ENCODE measurements at places on chromosomes 7 and 10. TPM values are rescaled to one million over a fixed set of nuclear protein-coding genes. Genes with fewer than 3 reads are reported as not detected.

DNA sequence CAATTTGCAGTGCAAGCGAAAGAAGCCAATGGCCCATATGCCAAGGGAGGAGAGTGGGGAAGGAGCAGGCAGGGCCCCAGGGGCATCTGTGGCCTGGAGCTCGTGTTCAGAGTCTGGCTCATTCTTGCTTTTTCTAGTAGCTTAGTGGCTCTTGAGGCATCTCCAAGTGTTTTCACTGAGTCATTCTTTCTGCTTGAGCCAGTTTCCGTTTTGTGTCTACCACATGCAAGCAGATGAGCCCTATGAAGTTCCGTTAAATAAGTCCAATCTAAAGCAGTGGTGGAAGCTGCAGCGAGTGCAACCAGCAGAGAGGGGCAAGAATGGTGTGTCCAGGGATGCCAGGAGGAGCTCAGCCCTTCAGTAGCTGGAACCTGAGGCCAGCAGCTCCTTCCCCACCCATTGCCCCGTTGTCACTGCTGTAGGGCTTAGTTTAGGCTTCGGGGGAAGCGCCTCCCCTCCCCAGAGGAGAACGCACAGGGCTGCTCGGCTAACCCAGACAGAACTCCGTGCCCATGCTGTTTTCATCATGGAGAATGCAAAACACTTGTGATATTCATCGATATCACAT is 57.4 kb upstream of the EBF3 start:
- no peaks in the 10 kb centered on the region for H3K4me1 ChIP-seq
- H3K27me3 ChIP-seq = peaks cover 6% of the 10 kb centered on the region
- no peak overlapping the region for H3K27ac ChIP-seq
- H3K4me3 ChIP-seq = no peak overlapping the region
- no peaks in the 10 kb centered on the region for H3K36me3 ChIP-seq

Gene CFAP69
- 4.8 TPM for total RNA-seq

Gene TCERG1L
- 0.38 TPM for total RNA-seq

Gene LIPM
- not detected for total RNA-seq

Gene TACR2
- total RNA-seq = not detected

- no peak overlapping the region for H3K4me3 ChIP-seq
- peaks cover 9% of the 10 kb centered on the region for H3K4me1 ChIP-seq
- H3K36me3 ChIP-seq = no peaks in the 10 kb centered on the region
- H3K27ac ChIP-seq = no peak overlapping the region
Observed at GRCh38 chr10:131021969-131022368, 289.6 kb downstream of the TCERG1L start.

DNA sequence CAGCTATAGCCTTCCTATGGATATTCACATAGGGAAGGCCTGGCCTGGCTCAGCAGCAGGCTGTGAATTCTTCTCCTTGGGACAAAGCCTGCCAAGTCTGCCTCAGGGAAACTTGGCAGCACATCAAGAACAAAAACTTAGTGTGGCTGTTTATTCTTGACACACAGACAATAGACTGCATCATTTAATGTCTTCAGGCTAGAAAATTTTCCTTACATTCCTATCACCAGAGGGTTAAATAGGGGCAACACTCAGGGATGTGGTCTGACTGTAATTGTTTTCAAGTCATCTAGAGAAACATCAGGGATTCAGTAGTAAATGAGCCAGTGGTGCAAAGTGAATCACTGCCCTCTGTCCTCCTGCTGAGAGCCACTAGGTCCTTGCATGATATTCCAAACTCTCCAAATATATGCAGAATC is 137.3 kb downstream of the SEMA3C start:
- H3K27ac ChIP-seq = peak overlapping the region; percentile 89
- H3K36me3 ChIP-seq = peaks cover 27% of the 10 kb centered on the region
- H3K4me1 ChIP-seq = peaks cover 66% of the 10 kb centered on the region
- no peaks in the 10 kb centered on the region for H3K27me3 ChIP-seq
- H3K4me3 ChIP-seq = no peak overlapping the region

DNA sequence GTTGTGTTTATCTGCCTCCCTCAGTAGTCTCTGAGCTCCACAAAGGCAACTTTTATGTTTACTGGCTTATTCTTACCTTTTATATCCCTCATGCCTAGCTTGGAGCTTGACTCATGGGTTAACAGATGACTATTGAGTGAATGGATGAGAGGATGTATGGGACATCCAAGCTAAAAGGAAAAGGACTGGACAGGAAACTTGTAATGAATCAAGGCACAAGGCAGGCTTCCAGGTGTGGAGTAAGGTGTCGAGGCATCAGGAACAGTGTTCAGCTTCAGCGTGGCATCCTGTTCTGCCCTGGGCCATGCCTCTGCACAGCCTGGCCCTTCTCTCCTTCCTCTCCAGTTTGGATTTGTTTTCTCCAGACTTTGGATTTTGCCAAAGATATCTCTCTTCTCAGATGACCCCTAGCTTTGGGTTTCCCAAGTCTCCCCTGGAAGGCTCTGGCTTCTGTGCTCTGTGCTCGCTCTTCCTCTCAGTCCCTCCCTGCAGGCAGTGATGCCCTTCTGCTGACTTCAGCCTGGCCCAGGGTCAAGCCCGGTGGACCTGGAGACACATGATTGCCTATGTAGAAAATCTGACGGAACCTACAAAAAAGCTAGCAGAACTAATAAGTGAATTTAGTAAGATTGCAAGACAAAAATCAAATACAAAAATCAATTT is 367.3 kb downstream of the CXCL12 start:
- no peak for DNase-seq
- H3K4me3 ChIP-seq = no peak overlapping the region
- no peaks in the 10 kb centered on the region for H3K36me3 ChIP-seq
- peaks cover 3% of the 10 kb centered on the region for H3K4me1 ChIP-seq
- no peak overlapping the region for H3K27ac ChIP-seq
- peaks cover 6% of the 10 kb centered on the region for H3K27me3 ChIP-seq

GRCh38 chr7:30028216-30028748 is at the start of gene PLEKHA8:
PLEKHA8 (plus strand) TSS chr7:30028412; CDS start chr7:30028763, 351 bp downstream.
- peaks cover 38% of the 10 kb centered on the region for H3K4me1 ChIP-seq
- DNase-seq = peak; percentile 78
- no peak within 1 kb of the TSS for H3K4me3 ChIP-seq
- H3K27me3 ChIP-seq = no peaks in the 10 kb centered on the region
- H3K27ac ChIP-seq = peak within 1 kb of the TSS; percentile 89

Gene HERC4
- total RNA-seq = 56.2 TPM

Gene ACTL6B
- not detected for total RNA-seq

- no peak overlapping the region for H3K4me3 ChIP-seq
- DNase-seq = no peak
- peaks cover 32% of the 10 kb centered on the region for H3K4me1 ChIP-seq
Observed at GRCh38 chr7:36663481-36663880, 60.8 kb downstream of the AOAH start.

Gene ASZ1
- total RNA-seq = not detected

Gene DNAAF5
- 36.9 TPM for total RNA-seq

DNA sequence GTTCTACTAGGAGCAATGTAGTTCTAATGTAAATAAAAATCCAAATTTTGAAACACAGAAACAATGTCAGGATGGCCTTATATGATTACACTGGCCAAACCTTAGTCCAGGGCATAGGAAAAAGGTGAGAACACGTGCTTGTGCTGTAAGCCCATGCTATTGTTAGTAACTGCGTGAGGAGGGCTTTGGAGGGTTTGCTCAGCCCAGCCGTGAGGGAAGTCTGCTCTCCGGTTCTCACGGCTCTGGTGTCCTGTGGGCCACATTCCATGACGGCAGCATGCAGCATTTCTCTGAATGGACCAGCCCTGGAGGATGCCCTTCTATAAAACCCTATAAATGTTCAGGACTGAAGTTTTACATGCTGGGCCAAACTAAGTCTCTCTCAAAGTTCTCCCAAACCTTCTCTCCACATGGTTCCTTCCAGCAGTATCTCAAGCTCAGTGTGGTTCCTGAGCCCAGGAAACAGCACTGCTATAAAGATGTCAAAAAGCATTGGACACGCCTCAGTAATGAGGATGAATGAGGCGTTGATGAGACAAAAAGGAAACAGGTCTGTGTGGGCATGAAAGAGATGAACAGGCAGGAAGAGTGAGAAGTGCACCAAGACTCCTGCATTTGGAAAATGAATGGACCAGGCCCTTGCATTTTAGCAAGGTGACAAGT is 174.8 kb upstream of the CDCA7L start:
- peaks cover 10% of the 10 kb centered on the region for H3K4me1 ChIP-seq
- H3K27me3 ChIP-seq = no peaks in the 10 kb centered on the region
- no peaks in the 10 kb centered on the region for H3K36me3 ChIP-seq
- H3K27ac ChIP-seq = no peak overlapping the region
- DNase-seq = no peak

DNA sequence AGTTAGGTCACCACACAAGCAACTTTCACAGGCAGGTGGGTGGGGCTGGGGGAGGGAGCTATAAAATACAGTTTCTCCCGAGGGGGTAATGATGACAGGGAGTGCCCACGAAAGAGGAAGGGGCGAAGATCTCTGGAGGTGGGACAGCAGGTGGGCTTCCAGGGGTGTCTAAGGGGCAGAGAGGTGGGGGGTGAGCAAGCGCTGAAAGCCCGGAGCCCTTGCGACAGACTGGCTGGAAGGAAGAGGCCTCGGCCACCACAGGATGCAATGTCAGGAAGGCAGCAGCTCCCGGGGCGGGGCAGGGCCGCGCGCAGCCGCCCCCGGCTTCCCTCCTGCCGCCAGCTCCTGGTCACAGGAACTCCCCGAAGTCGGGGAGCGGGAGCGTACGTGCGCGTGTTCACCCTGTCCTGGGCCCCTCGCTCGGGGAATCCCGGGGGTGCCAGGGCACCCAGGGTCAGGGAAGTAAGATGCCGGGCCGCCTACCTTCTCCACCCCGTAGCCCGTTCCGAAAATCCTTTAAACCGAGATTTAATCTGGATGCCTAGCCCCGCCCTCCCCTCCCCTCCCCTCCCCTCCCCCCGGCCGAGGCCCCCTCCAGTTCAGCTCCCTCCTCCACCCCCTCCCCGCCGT is 105.2 kb upstream of the PPIF start:
- H3K36me3 ChIP-seq = no peaks in the 10 kb centered on the region
- peak overlapping the region; percentile 64 for H3K27ac ChIP-seq
- H3K27me3 ChIP-seq = no peaks in the 10 kb centered on the region
- peak overlapping the region; percentile 66 for H3K4me3 ChIP-seq

- no peak for DNase-seq
- no peaks in the 10 kb centered on the region for H3K36me3 ChIP-seq
- H3K4me3 ChIP-seq = no peak overlapping the region
- peaks cover 44% of the 10 kb centered on the region for H3K4me1 ChIP-seq
- H3K27me3 ChIP-seq = peaks cover 8% of the 10 kb centered on the region
Observed at GRCh38 chr7:91656541-91657482, 223.7 kb downstream of the MTERF1 start.

DNA sequence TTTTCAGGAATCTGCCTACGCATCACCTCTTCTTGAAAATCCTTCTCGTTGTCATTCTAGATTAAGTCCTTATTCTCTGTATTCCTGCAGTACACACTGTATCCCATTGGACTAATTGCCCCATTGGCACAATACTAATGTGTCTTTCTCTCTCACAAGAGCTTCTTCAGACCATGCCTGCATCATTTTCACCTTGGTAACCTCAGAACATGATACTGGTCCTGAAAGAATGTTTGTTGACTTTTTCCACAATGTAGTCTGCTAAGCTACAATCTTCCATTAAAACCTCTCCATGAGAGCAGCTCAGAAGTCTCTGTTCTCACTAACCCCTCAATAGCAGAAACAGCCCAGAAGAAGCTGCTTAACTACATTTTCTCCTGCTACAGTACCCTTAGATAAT is 270.7 kb downstream of the PCDH15 start:
- H3K27ac ChIP-seq = no peak overlapping the region
- no peaks in the 10 kb centered on the region for H3K4me1 ChIP-seq
- no peak for DNase-seq
- H3K4me3 ChIP-seq = no peak overlapping the region
- no peaks in the 10 kb centered on the region for H3K36me3 ChIP-seq
- H3K27me3 ChIP-seq = no peaks in the 10 kb centered on the region

Gene ATG9B
- 11.8 TPM for total RNA-seq

- peak within 1 kb of the TSS; percentile 96 for H3K4me3 ChIP-seq
- peak within 1 kb of the TSS; percentile 99 for H3K27ac ChIP-seq
- H3K27me3 ChIP-seq = no peaks in the 10 kb centered on the region
- peaks cover 13% of the 10 kb centered on the region for H3K4me1 ChIP-seq
- DNase-seq = peak; percentile 55
Observed at GRCh38 chr7:155003092-155003375, at the start of gene PAXIP1. PAXIP1 (minus strand) TSS chr7:155003124; CDS start chr7:155002929, 195 bp downstream.

GRCh38 chr10:123140164-123140982 is 4.6 kb downstream of the HMX3 start:
- peaks cover 14% of the 10 kb centered on the region for H3K4me1 ChIP-seq
- no peak for DNase-seq
- no peak overlapping the region for H3K27ac ChIP-seq

DNA sequence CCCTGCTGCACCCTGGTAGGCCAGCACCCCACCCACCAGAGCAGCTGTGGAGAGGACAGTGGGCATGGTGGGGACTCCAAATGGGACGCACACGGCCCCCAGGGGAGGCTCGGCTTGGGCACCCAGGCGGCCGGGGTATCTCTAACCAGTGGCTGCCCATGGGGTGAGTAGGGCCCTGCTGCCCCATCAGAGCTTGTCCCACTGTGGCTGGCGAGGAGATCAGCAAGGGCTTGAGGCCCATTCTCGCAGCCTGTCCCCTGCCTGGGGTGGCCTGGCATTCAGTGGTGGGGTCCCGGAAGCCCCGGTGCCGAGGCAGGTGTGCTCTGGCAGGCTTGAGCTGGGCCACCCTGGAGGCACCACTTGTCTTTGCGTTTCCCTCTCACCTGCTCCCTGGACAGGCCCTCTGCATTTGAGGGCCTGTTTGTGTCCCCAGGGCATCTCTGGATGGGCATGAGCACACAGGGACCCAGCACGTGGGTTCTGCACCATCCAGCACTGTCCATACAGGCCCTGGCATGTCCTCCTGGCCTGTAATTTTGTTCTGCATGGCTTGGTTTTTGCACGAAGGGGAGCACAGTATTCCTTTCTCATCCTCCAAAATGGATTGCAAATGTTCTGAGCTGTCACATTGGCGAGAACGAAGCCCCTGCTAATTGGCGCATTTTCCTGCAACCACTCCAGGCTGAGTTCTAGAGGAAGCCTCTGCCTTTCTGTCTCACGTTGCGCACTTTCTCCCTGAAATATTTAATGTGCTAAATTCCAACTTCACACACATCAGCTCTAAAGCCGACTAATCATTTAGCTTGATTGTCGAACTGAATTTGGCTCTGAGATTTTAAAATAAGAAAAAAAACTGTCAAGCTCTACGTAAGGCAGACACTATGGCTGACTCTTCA is 27.2 kb downstream of the PWWP2B start:
- H3K27me3 ChIP-seq = no peaks in the 10 kb centered on the region
- H3K27ac ChIP-seq = peak overlapping the region; percentile 29
- H3K36me3 ChIP-seq = no peaks in the 10 kb centered on the region
- DNase-seq = no peak
- no peak overlapping the region for H3K4me3 ChIP-seq

GRCh38 chr7:119175911-119176627 is 951.6 kb downstream of the ANKRD7 start:
- H3K36me3 ChIP-seq = no peaks in the 10 kb centered on the region
- H3K27ac ChIP-seq = no peak overlapping the region
- DNase-seq = peak; percentile 48
- no peak overlapping the region for H3K4me3 ChIP-seq

Gene GBX1
- 0.20 TPM for total RNA-seq

All from mesothelial cell of epicardium (in vitro differentiated cells).